NCI-H524 treated with DMSO at 0.1 percent for 48 hours (cell line): ENCODE measurements at places on chromosomes 7 and 10.

DNA sequence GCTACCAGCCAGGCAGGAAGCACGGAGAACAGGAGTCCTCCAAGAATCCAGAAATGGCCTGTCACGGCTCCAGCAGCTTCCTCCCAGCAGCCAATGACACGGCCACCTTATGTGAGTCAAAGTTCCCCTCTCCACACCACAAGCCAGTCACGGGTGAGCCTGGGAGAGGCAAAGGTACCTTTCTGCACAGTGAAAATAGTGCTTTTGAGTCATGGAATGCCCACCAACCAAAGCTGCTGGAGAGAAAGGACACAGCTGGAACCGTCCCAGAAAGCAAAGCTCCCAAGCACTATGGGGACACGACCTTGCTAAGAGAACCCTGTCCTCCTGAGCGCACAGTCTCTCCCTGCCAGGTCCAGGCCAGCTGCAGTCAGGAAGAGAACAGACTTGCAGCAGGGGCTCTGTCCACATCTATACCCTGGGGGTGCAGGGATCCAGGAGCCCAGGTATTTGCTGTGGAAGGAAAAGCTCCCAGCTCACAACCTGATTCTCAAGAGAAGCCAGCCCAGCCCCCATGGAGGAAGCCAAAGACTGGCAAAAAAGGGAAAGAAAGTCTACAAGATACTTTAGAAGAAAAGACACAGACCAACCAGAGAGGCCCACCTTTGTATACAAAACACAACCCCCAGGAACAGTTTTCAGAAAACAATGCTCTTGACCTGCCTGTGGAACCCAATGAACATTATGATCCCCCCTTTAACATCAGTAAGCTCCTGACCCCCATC, 24.4 kb downstream of the C10orf71 start:
- DNase-seq: no peak

- DNase-seq: no peak
Measured at GRCh38 chr10:97514344-97514743, 15.6 kb downstream of the UBTD1 start.

- DNase-seq: no peak
Measured at GRCh38 chr10:78560341-78560688, 508.5 kb upstream of the ZMIZ1 start.

GRCh38 chr7:120966961-120967360, 16.4 kb downstream of the ING3 start:
- no peak for DNase-seq

DNA sequence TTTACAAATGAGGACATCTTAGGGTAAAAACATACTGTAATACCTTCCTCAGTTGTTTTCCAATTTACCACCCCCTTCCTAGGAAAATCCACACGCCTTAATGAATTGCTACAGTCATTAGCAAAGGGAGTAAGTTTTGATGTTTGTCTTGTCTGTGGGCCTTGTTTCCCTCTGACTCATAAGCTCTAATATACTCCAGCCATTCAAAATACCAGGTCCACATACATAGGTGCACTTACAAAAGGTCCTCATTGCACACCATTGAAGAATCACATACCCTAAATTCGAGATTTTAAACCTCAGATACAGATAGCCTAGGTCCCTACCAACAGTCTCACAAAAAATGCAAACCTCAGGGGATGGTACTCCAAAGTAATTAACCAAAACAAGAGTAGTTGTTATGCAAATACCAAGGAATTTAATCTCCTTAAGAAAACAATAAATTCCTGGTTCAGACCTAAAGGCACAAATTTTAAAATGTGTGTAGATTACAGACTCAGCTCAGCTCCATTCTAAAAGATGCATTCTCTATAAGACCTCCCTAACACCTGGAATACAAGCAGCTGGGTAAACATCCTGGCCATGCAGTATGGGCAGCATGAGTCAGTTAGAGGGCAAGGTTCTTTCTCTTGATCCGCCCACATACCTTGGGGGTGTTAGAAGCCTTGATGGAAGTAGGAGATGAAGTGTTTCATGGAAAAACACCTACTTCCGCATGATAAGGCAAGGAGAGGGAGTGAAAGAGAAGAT, 3.0 kb upstream of the LIPK start:
- DNase-seq: no peak

GRCh38 chr10:24456322-24456721, 247.4 kb downstream of the KIAA1217 start:
- no peak for DNase-seq

- DNase-seq: no peak
Measured at GRCh38 chr10:32298075-32298812, 48.7 kb downstream of the EPC1 start.

DNA sequence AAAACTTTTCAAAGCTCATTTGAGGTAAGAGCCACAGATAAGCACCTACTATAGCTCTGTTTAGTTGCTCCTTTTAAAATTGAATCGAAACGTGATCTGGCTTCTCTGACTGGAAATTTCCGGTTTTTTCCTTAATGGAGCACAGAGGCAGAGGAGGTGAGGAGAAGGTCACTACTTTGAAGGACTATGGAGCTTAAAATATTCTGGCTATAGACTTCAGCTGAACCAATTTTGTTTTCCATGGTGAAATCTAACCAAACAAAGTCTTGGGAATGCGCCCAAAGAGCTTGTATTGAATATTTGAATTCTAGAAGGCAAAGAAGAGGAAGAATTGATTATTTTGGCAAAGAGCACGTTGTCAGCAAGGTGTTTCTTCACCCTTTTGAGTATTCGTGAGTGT, 711.1 kb downstream of the SUGCT start:
- DNase-seq: no peak

- no peak for DNase-seq
Measured at GRCh38 chr10:103207141-103207540, 14.1 kb upstream of the NT5C2 start.

GRCh38 chr7:15543256-15543655, 18.6 kb downstream of the AGMO start:
- no peak for DNase-seq

- no peak for DNase-seq
Measured at GRCh38 chr7:103710247-103710646, 264.2 kb upstream of the SLC26A5 start.

GRCh38 chr10:110337906-110338305, 33.2 kb upstream of the SMNDC1 start:
- no peak for DNase-seq

DNA sequence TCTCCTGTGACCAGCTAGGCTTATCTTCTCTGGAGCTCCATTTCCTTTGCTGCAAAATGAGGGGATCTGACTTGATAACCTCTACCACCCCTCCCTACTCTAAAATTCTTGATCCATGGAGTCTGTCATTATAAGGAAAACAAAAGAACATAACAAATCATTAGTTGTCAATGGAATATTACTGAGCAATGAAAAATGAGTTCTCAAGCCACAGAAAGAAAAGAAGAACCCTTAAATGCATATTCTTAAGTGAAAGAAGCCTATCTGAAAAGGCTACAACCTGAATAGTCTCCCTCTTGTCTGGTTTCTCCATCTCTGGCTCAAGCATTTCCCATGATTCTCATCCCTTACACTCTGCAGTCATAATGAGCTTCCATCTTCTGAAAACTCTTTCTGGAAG, 110.4 kb downstream of the PRKCQ start:
- no peak for DNase-seq

- DNase-seq: no peak
Measured at GRCh38 chr10:28295336-28295735, 7.5 kb downstream of the MPP7 start.

DNA sequence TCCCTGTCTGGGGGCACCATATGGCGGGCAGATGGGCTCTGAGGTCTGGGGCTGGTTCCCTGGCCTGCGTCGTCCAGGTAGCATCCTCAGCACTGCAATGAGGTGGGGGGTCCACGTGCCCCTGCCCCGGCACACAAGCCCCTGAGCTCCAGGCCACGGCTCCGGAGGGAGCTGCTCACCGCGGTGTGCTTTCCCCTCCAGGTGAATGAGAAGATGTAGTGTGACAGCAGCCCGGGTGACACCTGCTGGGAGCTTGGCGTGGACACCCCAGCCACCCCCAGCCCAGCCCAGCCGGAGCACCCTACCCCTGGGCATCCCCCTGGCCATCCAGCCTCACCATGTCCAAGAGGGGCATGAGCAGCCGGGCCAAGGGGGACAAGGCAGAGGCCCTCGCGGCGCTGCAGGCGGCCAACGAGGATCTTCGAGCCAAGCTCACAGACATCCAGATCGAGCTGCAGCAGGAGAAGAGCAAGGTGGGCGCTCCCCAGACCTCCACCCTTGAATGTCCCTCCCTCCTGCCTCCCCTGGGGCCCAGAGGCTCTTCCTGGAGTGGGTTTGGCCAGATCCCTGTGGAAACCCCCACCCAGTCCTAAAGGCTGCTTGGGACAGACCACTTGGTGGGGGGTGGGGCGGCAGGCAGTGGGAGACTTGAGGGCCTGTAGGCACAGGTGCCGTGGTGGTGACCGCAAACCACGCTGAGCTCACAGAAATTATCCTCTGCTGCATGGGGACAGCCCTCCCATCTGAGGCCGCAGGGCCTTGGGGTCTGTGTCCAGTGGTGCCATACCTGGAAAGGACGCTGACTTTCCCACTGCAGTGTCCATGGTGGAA, 38.9 kb downstream of the JAKMIP3 start:
- DNase-seq: no peak

DNA sequence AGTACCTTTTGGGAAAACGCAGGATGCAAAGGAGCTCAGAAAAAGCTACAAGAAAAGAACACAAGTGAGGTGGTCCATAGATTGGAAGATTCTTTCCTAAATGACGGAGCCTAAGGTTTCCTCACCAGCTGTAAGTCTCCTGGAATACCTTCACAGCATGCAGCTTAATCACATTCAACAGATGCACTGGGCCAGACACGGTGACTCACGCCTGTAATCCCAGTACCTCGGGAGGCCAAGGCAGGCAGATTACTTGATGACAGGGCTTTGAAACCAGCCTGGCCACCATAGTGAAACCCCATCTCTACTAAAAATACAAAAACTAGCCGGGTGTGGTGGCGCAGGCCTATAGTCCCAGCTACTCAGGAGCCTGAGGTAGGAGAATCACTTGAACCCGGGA, 228.7 kb downstream of the FRMD4A start:
- no peak for DNase-seq

GRCh38 chr7:95682913-95683312, 86.6 kb upstream of the PDK4 start:
- DNase-seq: no peak

DNA sequence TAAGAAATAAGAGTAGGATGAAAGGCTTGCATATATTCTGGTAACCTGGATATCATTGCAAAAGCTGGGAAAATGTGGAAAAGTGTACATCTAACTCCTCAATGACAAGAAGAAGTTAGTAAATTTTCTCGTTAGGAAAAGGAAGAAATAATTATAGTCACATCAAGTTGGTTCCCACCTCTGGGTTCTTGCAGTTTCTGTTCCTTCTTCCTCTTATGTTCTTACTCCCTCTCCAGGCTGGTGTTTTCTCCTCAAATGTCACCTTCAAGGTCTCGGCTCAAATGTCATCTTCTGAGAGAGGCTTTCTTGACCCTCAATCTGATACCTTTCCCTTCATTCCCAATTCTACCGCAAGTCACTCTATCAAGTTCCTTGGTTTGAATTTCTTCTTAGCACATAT, 64.4 kb downstream of the ENTPD1 start:
- DNase-seq: no peak

GRCh38 chr10:78996792-78997129, 72.0 kb upstream of the ZMIZ1 start:
- no peak for DNase-seq

DNA sequence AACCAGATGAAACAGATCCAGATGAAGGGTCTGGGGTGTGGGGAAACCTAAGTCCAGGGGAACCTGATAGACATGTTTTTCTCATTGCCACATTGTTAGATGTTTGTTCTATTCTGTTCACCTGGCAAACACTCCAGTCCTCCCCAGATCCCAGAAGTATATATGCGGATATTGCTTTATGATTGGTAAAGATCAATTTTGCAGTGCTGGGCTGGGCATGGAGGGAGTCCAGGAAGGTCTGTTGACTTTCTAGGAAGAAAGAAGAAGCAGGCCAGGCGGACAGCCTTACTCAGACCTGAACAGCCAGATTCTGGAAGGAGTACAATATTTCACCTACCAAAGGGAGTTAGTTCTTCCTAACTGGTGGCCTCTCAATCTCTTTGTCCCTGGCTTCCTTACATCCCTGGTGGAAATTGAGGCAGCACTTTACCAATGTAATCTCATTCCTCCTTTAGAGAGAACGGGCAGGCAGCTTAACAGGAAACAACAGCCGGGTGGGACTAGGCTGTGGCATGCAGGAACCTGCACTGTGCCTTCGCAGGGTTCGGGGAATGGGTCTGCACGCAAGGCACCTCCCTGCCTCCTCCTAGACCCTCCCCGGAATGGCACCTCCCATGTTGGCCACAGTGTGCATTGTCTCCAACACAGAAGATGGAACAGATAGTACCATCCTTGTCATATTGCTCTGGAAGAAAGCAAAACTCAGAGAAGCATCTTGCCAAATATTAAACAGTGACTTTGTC, 930 bp downstream of the GIMAP6 start:
- DNase-seq: no peak

DNA sequence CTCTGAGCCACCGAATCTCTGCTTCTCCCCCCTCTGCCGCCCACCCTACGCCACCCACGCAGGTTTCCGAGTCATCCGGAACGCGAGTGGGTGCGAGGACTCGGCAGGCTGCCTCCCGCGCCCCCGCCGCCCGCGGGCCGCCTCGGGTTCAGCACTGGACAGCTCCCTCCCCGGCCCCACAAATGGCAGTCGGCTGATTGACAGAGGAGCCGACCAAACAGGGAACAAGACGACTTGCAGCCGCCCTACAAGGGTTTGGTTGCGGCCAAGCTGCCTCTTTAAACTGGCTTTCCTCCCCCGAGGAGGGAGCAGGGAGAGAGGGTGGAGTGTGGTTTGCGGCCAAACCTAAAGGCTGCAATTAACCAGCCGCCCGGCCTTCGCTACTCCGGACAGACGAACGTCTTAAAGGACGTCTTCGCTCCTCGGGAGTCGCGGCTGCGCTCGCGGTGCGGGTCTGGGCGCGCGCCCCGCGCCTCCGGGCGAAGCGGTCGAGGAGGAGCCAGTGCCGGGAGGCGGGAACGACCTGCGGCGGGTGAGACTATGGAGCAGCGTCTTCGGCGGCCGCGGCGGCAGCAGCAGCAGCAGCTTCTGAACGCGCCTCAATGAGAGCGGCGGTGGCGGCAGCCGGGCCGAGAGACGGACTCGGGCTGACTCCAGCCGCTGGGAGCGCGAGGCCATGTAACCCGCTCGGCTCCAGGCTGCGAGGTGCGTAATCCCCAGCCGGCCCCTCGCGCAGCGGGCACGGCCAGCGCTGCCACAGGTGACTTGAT, at the start of gene GPR158:
TSS of gene GPR158 (plus strand) at position 541 of the 770 bp plus-strand sequence. CDS start 420 bp downstream, outside the sequence.
- DNase-seq: peak; percentile 22

- no peak for DNase-seq
Measured at GRCh38 chr7:65955718-65956117, 26.3 kb downstream of the GUSB start.

GRCh38 chr7:135188298-135188984, 17.9 kb upstream of the CYREN start:
- no peak for DNase-seq
